ENCODE measurements at places on chromosomes 6 and 20.

DNA sequence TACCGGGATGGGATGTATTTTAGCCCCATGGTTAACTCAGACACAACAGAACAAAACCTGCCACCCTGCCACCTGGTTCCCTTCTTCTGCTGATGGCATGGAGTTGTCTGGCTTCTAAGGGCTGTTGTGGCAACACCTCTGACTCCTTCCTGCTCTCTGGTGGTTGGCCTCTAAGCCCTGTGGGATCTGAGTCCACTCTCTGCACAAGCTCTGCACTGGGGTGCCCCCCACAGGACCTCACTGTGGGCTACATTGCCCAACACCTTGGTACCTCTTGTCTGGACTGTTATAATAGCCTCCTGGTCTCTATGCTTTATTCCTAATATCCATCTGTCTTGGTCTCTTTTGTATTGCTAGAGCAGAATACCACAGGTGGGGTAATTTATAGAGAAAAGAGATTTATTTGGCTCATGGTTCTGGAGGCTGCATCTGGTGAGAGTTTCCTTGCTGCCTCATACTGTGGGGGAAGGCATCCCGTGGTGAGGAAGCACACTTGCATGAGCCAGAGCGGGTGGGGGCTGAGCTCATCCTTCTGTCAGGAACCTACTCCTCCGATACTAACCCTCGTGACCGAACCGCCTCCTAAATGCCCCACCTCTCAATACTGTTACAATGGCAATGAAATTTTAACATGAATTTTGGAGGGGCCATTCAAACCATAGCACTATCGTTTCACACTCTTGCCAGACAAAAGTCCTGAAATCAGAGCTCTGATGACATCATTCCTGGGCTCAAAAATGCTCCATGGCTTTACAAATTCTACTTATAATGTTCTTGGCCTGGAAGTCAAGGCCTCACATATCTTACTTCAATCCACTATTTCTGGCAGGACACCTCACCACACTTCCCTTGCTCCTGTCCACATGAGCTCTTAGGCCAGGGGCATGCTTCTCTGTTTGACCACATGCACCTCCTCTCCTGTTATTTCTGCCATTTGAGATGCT lies 127.2 kb downstream of the PAX1 start:
- DNase-seq = no peak

DNA sequence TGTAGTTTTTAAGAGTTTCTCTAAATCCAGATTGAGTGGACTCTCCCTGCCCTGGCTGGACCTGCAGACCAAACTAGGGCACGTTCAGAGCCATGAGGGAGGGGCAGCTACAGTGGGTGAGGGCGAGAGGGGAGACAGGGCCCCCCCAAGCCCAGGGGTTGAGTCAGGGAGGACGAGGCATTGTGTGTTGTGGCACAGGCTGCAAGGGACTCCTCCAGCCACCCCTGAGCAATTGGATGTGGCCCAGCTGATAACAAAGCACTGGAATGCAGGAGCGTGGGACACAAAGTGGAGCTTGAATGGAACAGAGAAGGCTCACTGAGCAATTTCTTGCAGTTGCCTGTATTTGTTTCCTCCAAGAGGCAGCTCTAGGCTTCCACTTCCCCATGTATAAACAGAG lies 43.5 kb upstream of the MYL9 start:
- no peak for DNase-seq

- no peak for DNase-seq
Observed at GRCh38 chr6:6585003-6585311, 3.6 kb upstream of the LY86 start.

DNA sequence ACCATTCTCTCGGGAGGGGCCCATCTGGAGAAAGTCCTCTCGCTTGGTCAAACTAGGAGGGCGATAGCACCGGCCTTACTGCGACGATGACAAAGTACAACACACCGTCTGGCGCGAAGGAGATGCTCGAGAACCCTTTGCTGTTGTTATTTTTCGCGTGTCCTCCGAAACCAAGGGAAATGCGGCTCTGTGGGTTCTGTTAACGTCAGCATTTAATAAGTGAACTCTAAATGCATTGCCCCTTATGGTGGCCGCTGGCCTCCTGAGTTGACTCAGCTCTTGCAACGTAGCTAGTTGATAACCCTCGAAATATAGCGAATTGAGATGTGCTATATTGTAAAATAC lies 577 bp upstream of the SCAND1 start:
- no peak for DNase-seq

- no peak for DNase-seq
Observed at GRCh38 chr20:43389211-43389610, 68.5 kb upstream of the SRSF6 start.

DNA sequence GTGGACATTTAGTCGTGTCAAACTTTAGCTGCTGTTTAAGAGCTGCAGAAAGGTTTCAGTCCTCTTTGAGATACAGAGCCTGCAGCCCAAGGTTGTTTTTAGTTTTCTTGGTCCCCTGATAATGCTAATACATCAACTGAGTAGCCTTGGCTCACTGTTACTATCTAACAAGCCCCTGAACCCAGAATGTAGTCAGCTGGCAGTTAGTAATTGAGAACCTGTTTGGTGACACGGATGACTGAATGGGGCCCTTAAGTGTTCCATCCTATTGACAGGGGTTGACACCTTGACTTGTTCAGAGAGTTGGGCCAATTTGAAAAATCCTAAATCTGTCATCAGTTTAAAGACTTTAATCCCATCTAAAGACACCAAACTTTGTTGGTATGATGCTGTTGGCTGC lies 2.8 kb downstream of the RTN4IP1 start:
- no peak for DNase-seq

DNA sequence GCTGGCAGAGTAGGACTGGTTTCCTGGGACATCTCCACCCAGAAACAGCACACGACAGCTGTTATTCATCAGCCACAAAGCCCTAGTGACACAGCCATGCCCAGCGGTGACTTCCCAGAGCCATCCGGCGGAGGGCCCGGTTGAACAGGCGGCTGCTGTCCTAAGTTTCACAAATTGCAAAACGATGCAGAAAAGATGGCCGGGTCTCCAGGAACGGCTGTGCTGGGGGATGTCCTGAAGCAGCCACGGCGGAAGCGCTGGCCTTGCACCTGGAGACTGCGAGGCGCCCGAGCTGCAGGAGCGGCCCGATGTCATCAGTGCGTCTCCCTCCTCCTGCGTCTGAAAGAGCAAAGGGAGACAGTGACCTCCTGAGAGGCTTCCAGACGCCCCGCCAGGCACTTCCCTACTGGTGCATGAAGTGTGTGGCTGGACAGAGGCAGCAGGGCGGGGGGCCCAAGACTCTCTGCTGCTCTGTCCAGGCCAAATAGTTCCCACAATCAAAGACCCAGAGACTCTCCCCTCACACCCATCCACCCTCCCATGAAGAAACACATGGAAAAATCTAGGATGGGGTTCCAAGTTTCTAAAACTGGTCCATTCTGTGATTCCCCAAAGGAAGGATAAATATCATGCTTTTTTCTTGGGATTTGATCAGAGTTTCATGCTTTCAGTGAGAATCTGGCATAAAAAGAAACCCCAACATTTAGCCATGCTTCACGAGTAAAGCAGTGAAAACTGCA lies 44.0 kb downstream of the SSR1 start:
- DNase-seq = no peak

GRCh38 chr20:3783068-3783489 lies 1.8 kb upstream of the SPEF1 start:
- DNase-seq = no peak

DNA sequence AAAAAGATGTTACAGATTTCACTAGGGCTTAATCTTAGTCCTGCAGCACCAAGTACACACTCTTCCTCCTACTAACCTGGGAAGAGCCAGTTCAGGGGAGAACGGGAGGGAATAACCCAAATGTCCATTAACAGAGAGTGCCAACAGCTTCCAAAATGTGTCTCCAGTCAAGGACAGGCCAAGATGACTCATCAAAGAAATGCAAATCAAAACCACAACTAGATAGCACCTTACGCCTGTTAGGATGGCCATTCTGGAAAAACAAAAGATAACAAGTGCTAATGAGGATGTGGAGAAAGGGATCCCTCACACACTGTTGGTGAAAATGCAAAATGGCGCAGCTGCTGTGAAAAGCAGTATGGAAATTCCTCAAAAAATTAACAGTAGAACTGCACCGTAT lies 3.8 kb upstream of the MAS1L start:
- DNase-seq = no peak

- DNase-seq = no peak
Observed at GRCh38 chr20:39645131-39645530, 683.0 kb downstream of the DHX35 start.

GRCh38 chr6:168164462-168165061 lies 85.5 kb upstream of the FRMD1 start:
- no peak for DNase-seq

DNA sequence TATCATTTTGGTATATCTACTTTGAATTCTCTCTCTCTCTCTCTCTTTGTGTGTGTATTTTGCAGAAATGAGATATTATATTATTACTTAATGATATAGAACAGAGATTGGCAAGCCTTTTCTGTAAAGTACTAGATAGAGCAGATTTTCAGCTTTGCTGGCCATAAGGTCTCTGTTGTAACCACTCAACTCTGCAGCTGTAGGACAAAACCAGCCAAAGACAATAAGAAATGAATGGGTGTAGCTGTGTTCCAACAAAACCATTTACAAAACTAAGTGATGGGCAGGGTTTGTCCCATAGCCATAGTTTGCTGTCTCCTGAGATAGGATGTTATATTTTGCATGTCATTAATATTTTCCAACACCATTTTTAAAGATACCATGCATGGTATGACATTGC lies 91.2 kb upstream of the TSHZ2 start:
- no peak for DNase-seq

- DNase-seq = peak; percentile 33
Observed at GRCh38 chr20:11849976-11850670, 67.6 kb upstream of the BTBD3 start.

- no peak for DNase-seq
Observed at GRCh38 chr20:53950578-53950977, 119.8 kb downstream of the BCAS1 start.

- no peak for DNase-seq
Observed at GRCh38 chr6:87350516-87350915, 5.9 kb downstream of the C6orf163 start.

DNA sequence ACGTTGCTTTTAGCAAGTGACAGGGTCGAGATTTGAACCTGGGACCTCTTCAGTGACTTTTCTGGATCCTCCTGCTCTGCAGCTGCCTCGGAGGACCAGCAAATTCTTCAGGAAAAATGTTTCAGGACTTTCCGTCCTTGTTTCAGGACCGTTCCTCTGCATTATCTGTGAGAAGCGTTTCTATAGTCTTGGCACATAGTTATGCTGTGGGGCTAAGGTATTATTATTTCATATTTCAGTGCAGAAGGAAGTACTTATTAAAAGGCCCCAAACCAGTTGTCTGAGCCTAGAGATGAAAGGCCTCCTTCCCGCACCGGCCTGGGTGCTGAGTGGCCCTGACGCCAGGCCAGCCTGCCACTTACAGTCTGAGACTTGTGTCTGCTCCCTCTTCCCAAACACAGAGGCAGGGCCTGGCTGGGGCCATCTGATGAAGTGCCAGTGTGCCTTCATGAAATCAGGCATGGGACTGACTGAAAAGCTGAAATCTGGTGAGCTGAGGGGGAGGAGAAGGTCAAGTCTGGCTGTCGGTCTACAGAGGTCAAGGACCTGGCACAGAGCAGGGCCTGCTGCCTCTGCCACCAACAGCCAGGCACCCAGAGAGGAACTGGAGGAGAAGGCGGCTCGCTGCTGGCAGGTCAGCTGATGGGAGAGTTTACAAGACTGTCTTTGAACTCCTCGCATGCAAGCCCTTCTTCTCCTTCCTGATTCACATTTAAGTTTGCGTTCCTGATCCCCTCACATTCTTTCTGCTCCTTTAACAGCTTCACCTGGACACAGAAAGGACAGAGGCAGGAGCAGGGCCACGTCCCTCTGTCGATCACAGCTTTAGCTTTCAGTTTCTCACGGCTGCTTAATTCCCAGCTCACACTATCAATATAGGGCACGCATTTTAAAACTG lies 8.9 kb upstream of the QKI start:
- DNase-seq = no peak

GRCh38 chr6:151659212-151659611 lies 148.3 kb upstream of the ESR1 start:
- DNase-seq = no peak

GRCh38 chr6:88449770-88450169 lies 283.6 kb upstream of the CNR1 start:
- DNase-seq = no peak

- DNase-seq = no peak
Observed at GRCh38 chr20:21623074-21623780, 82.2 kb upstream of the PAX1 start.

- no peak for DNase-seq
Observed at GRCh38 chr6:82957171-82957867, 108.3 kb downstream of the UBE3D start.

GRCh38 chr6:104710543-104711335 lies 149.0 kb downstream of the HACE1 start:
- DNase-seq = no peak

- DNase-seq = no peak
Observed at GRCh38 chr6:112202639-112203341, 51.6 kb downstream of the LAMA4 start.

DNA sequence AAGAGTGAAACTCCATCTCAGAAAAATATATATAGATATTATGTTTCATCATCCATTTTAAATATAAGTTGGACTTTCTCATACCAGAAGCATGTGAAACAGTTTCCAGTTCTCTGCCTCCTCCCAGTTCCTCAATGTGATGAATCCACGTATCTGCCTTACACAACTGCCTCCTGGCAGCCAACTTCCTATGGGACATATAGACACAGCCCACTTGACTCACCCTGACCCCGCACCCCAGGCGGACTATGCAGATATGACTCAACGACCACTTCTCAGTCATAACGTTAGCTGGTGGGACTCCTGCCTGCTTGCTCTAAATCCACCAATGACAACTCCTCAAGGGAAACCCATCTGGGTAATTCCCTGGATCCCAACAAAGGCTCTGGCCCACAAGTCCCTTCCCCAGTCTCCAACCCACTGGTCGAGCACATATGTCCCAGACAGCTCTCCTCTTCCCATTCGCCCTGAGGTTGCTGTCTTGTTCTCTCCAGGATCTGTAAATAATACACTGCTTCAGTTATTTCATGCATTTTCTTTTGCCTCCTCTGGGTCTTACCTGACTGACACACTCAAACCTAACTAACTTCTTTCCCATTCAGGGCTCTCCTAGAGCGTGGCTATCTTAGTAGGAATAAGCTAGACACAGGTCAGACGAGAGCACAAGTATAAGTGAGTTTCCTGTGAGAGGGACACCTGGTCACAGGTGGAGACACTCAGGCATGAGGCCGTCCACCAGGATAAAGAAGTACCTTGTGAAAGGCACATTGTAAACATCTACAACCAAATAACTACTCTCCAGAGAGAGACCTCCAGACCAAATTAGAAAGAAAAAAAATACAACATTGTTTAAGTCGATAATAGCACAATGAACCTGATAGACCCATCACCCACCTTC lies 548.5 kb downstream of the CD83 start:
- DNase-seq = peak; percentile 75

DNA sequence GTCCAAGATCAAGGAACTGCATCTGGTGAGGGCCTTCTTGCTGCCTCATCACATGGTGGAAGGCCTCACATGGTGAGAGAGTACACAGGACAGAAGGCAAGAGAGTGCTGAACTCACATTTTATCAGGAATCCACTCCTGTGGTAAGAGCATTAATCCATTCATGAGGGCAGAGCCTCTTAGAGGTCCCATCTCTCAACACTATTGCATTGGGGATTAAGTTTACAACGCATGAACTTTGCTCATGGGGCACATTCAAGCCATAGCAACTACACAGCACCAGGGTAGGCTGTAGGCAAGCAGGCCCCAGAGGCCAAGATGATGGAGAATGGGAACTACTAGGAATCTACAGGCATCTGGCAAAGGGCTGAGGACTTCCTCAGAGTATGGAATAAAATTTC lies 10.0 kb upstream of the TGIF2 start:
- no peak for DNase-seq

Measured in HTR-8/SVneo (cell line).